Activated CD4-positive, alpha-beta T cell treated with anti-CD3 and anti-CD28 coated beads for 48 hours (primary cell): ENCODE measurements at places on chromosomes 13 and 19.
A peak's percentile ranks its signal among the peaks of the same experiment; 100 is the strongest.

DNA sequence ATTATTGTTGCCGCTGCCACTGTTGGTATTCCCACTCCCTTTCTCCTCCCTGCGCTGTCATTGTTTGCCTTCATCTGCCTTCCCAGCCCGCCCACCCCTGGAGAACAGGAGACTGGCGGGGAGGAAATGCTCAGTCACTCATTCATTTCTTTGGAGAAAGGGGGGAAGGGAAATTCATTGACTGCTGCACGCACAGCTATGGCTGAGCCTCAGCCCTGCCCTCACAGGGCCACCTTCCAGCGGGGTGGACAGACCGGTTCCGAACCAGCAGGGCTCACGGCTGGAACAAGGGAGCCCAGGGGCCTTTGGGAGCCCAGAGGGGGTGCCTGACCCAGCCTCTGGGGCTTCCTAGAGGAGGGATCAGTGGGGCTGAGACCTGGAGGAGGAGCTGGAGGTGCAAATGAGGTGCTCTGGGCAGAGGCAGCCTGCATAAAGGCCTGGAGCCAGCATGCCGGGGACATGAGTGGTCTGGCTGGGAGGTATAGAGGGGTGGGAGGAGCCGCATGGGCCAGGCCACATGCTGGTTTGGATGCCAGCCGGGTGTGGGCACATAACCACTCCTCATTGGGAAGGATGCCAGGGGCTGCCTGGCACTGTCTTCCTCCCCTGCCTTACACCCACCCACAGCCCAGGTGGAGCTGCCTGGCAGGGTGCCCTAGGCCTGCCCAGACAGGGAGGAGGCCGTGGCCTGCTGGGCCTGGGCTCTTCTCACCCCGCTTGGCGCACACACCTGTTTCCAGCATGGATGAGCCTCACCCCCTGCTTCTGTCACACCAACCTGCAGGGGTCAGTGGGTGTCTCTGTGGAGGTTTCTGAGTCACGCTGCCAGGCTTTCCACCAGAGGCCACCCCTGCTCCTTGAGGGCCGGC is 26.8 kb downstream of the PPP5C start:
- peak; percentile 1 for DNase-seq

DNA sequence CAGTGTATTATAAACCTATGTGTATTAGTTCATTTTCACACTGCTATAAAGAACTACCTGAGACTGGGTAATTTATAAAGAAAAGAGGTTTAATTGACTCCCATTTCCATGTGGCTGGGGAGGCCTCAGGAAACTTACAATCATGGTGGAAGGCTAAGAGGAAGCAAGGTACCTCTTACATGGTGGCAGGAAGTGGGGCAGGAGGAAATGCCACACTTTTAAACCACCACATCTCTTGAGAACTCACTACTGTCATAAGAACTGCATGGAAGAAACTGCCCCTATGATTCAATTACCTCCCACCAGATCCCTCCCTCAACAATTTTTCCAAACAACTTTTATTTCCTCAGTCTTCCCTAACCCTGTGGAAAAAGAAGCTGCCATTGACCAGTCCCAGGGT is 14.5 kb upstream of the TPP2 start:
- DNase-seq = no peak

GRCh38 chr19:16886305-16886880 is 2.4 kb upstream of the F2RL3 start:
- no peak for DNase-seq

DNA sequence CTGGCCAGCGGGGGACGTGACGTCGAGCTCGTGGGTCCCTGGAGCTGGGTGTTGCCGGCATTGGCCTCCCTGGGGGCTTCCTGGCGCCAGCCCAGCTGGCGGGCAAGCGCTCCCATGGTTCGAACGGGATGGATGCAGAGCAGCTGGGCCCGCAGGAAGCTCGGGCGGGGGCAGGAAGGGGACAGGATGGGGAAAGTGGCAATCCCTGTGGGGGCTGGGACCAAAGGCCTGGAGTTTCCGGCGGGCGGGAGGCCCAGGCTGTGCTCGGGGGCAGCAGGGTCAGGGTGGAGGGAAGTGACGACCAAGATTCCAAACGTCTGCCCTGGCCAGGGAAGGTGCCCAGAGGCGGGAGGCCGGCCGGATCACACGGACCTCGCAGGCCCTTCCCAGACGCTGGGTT is 19.3 kb downstream of the PALM start:
- DNase-seq = no peak

GRCh38 chr19:29927944-29928625 is 14.0 kb upstream of the URI1 start:
- DNase-seq = peak; percentile 9

- DNase-seq = no peak
Observed at GRCh38 chr19:55193481-55193880, 13.4 kb upstream of the SYT5 start.

DNA sequence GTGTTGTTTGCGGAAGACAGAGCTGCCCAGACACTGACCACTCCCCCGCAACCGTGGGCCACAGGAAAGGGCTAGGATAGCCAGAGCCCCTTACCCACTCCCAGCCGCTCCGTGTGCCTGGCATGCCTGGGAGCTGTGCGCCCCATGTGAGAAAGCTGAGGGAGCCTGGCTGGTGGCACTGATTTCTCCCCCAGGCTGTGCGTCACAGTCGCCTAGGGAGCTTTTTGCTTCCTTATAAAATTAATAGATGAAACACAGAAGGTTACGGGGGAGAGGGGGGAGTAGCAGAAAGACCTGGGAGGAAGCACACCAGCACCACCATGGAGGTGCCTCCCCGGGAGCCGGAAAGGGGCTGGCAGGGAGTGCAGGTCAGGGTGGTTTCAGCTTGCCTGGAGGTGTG is 24.7 kb downstream of the DPF1 start:
- no peak for DNase-seq

DNA sequence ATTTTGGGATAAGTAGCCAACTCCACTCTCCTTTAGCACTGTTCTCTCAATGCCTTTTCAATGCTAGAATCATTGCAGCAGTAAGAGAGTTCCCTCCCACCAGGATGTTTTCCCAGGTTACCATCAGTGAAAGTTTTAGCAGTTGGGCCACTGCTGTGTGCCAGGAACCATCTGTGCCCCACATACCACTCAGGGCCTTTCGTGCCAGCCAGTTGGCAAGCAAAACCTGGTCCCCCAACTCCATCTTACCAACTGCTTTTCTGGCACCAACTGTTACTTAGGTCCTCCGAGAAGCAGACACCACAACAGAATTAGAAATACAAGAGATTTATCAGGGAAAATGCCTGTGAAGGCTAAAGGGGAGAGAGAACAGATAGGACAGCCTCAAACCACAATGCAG is 533.4 kb upstream of the NBEA start:
- no peak for DNase-seq

- no peak for DNase-seq
Observed at GRCh38 chr19:42086770-42087550, 11.0 kb downstream of the ZNF574 start.

DNA sequence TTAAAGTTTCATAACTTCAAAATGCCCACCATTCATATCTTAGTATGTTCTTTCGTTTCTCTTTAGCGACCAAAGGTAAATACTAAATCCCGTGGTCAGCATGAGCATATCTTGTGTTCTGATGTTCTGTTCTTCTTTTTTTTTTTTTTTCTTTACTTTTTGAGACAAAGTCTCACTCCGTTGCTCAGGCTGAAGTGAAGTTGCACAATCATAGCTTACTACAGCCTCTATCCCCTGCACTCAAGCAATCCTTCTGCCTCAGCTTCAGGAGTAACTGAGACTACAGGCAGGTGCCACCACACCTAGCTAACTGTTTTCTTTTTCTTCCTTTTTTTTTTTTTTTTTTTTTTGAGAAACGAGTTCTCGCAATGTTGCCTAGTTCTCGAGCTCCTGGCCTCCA is 60.9 kb upstream of the ATP12A start:
- DNase-seq = no peak

- DNase-seq = no peak
Observed at GRCh38 chr19:38848299-38849146, 1.3 kb downstream of the HNRNPL start.

GRCh38 chr13:19681517-19681916 is 48.1 kb downstream of the MPHOSPH8 start:
- DNase-seq = no peak

DNA sequence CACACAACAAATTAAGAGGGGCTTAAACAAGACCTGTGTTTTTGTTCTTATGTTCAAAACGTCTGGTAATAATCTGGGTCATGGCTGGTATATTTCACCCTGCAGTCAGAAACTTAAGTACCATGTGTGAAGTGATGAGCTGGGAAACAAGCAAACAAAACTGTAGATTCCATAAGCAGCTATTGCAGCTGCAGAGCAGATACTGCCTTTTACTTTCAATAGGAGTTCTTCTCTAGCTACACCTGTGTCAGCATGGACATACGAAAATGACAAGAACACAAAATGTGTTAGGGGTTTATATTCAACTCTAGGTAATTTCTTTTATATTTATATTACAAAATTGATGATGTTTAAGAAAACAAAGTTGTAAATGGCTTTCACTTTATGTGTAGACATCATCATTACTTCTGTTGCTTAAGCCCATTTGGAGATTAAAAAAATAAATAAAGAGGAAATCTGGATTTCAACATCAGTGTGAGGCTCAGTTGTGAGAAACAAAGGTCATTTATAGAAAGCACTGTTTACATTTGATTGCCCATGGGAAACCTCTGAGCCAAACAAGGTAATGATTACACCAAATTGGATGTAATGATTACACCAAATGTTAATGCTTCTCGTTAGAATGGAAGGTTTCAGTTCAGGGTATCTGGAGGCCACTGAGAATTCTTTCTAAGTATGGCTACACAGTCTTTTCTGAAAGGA is 451.0 kb upstream of the SLC10A2 start:
- no peak for DNase-seq

DNA sequence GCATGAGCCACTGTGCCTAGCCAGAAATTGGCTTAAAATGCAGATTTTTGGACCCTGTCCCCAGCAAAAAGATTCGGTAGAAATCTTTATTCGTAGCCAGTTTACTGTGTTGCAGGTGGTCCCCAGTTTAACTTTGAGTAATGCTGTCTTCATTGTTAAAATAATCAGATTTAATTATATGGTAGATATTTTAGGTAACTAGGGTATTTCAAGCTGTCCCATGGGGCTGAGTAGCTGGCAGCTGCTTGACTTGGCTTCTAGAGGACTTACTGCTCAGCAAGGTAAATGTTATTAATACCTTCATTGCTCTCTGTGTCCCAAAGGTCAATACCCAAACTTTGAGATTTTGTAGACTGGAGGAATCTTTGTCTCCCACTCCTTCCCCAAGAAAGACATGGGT is 21.1 kb downstream of the LSM14A start:
- no peak for DNase-seq

DNA sequence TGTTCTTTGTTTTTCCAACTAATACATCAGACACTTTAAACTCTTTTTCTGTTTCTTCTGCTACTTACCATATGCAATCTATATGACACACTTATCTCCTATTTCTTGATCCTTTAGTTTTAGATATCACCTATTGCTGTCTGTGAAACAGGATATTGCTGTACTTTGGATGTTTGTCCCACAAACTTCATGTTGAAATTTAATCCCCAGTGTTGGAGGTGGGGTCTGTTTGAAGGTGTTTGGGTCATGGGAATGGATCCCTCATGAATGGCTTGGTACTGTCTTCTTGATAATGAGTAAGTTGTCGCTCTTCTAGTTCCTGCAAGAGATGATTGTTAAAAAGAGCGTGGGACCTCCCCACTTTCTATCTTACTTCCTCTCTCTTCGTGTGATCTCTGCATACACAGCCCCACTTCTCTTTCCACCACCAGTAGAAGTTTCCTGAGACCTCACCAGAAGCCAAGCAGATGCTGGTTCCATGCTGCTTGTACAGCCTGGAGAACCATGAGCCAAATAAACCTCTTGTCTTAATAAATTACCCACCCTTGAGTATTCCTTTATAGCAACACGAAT is 244.2 kb downstream of the NHLRC3 start:
- no peak for DNase-seq

DNA sequence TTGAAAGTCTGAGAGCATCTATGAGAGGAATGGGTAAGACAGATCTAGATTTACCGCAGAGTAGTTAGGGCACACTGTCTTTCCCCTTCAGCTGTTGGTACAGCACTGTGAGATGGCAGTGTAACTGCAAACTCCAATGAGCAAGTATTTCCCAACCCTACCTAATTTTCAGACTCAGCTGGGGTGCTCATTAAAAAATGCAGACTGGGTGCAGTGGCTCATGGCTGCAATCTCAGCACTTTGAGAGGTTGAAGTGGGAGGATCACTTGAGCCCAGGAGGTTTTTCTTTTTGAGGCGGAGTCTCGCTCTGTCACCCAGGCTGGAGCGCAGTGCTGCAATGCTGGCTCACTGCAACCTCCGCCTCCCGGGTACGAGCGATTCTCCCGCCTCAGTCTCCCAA is 12.6 kb downstream of the QPCTL start:
- DNase-seq = no peak

DNA sequence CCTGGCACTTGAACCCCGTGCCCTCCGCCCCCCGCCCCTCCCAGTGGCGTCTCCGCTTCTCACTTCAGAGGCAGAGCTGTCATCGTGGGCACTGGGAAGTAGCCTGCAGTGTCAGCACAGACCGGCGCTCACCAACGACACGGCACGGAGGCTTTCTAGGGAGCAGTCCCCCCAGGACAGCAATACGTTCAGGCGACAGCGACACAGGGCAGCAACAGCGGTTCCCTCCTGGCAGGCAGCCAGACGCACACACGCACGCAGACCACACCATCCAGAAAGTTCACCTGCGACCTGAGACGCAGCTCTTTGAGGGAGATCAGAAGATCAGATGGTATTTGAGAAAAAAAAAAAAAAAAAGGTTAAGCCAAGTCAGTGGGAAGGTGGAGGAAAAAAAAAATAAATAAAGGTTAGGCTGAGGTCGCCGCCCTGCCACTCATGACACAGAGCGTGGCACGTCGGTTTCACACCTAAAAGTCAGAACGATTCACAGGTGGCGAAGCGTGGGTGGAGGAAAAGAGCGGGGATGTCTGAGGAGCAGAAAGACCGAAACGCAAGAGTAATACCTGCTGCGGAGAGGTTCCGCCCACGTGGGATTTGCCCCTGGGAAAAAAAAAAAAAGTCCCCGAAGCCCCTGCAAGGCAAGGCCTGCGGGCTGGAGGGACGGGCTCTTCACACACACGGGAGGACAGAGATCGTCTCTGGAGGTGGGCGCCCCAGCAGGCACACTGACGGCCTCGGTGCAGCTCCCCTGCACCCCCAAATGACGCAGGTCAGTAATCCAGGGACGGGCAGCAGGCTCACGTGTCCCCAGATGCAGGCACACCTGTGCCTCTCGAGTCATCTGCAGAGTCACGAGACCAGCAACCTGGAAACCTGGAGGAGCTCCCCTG is 94.5 kb downstream of the GNG7 start:
- DNase-seq = peak; percentile 94

DNA sequence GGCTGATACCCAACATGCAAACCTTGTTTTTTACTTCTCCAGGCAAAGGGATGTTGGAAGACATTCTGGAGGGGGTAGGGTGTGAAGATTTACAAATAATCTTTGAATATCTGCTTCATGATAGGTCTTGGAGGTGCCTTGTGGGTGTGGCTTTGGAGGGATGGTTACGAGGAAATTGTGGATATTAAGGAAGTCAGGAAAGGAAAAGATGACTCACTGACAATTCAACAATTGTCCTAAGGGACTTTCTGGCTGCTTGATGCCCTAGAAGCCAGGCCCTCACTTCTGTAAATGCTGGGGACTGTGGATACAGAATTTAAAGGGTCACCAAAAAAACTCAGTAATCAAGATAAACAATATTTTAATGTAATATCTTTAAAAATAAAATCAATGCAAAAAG is 37.4 kb upstream of the ZNF527 start:
- no peak for DNase-seq
